ENCODE measurements at places on chromosomes 1 and 21.

DNA sequence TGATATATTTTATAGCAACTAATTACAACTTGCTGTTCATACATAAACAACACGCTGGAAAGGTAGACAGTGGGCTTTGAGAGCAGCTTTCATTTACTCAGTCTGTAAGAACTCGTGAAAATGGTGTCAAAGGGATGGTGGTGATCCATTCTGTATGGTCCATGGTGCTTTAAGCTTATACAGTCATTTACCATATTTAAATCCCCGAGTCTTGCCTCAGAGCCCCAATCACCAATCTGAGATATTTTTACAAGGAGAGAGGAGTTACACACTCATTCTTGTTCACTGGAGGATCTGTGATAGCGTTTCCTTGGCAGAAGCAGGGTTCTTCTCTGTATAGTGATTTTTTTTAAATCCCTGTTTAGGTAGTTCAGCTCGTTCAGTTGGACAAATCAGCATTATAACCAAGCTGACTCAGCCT lies 694.6 kb downstream of the USP25 start:
- DNase-seq = no peak

DNA sequence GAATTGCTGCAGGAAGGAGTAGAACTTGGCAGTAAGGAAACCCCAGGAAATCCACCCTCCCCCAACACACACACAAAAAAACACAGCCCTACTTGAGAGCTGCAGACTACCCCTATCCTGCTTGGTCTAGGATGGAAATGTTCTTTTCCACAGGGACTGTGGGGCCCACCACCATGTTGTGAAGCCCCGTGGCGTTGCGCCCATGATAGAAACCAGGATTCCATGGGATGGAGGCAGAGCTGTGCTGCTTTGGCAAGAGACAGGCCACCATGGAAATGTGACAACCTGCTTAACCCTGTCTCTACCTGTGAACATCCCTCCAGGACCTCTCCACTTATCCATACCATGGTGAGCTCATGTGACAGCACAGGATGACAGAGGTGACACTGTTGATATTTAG lies 121.1 kb upstream of the NGF start:
- DNase-seq = no peak

GRCh38 chr1:163672976-163673758 lies 351.4 kb downstream of the NUF2 start:
- no peak for DNase-seq

DNA sequence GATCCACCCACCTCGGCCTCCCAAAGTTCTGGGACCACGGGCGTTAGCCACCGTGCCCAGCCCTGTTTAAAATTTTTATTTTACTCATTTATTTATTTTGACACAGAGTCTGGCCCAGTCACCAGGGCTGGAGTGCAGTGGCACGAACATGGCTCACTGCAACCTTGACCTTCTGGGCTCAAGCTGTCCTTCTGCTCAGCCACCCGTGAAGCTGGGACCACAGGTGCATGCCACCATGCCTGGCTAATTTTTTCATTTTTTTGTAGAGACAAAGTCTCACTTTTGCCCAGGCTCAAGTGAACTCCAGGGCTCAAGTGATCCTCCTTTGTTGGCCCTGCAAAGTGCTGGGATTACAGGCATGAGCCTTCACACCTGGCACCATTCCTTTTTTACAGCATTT lies 27.5 kb upstream of the DNAJC6 start:
- no peak for DNase-seq

- DNase-seq = no peak
Observed at GRCh38 chr1:210506689-210507088, 178.0 kb downstream of the HHAT start.

- DNase-seq = no peak
Observed at GRCh38 chr1:42183957-42184268, 19.4 kb upstream of the GUCA2A start.

DNA sequence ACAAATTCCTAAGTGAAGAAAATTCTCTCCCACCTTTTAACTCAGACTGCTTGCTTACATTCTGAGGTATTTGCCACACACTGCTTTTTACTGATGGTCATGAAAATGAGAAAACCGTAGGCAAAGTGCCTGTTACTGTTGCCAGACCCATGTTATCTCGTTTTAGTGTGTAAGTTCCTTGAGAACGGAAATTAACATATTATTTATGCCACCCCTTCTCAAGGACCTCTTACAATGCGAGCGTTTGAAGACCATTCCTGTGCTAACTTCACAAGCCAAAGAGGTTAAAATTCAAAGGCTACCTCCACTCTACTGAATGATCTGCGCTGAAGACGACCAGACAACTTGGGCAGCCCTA lies 509 bp downstream of the NVL start:
- no peak for DNase-seq

- no peak for DNase-seq
Observed at GRCh38 chr1:28172713-28173150, 3.8 kb downstream of the PTAFR start.

GRCh38 chr1:10772711-10773110 lies 23.7 kb downstream of the CASZ1 start:
- no peak for DNase-seq

- no peak for DNase-seq
Observed at GRCh38 chr1:151827853-151828252, 3.7 kb downstream of the RORC start.

DNA sequence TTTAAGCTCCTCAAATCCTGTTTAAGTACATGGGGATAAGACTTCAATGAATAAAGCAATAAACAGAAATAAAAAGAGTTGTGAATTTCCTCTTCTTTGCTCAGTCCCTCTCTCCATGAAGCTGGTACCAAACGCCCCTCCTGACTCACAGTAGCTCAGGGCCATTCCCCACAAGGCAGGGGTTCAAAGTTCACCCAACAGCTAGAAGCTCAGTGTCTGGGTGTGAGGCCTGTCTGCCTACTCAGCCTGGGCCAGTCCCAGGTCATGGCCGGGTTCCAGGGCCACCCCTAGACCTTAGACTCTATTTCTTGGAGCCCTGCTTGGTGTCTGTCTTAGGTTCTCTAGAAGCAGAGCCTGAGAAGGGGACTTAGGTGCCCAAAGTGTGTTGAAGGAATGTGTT lies 251.5 kb downstream of the GRIK3 start:
- DNase-seq = no peak

DNA sequence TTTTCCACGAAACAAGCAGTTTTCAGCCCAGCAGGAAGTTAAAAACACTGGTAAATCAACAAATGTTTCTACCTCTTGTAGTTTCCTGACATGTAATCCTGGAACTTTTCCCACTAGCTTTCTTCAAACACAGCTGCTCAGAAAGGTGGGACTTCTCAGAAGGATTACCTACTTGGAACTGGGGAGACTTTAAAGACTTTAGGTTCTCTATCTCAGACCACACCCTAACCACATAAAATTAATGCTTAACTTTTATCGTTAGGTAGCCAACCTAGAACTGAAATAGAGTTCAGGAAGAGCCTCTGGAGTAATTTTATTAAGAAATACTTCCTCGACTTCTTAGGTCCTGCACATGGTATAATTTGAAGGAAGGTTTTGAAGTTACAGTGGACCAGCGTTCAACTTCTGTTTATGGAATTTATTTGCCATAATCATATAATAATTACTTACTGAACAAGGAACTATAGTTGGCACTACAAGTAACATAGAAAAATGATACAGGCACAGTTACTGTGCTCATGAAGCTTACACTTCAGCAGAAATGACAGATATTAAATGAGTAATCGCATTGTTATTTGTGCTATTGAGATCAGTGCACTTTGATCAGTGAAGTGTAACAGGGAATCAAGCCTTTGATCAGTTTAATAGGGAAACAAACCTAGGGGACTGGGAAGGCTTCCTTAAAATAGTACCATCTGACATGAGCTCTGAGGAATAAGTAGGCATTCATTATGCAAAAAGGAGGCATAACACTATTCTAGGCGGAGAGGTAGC lies at the start of gene BCL2L15:
Gene BCL2L15, minus strand, starts transcription at position 180 of the 774 bp plus-strand sequence. CDS start 206 bp downstream, outside the sequence.
- no peak for DNase-seq

- DNase-seq = no peak
Observed at GRCh38 chr1:73860421-73860950, 337.5 kb downstream of the LRRIQ3 start.

GRCh38 chr1:214418391-214418790 lies 133.0 kb downstream of the PTPN14 start:
- DNase-seq = no peak

GRCh38 chr1:207810173-207810572 lies 58.3 kb downstream of the CD46 start:
- DNase-seq = no peak

- DNase-seq = no peak
Observed at GRCh38 chr1:172640111-172640510, 18.8 kb upstream of the FASLG start.

DNA sequence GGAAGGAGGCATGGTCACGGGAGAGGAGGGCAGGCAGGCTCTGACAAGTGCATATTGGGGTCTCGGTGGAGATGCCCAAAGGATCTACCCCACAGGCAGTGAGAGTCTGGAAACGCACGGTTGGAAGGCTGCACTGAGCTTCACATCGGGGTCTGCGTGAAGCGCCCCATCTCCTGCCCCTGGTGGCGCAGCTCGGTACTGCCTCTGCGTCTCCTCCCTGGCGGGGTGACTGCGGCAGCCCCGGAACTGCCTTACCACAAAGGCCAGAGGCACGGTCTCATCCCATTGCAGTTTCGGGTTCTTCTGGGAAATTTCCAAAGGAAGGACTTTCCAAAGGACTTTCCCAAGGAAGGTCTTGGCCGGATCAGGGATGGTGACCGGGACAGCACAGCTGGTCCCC lies 69.2 kb upstream of the AJAP1 start:
- no peak for DNase-seq

- DNase-seq = no peak
Observed at GRCh38 chr1:199018471-199019135, 379.8 kb downstream of the PTPRC start.

DNA sequence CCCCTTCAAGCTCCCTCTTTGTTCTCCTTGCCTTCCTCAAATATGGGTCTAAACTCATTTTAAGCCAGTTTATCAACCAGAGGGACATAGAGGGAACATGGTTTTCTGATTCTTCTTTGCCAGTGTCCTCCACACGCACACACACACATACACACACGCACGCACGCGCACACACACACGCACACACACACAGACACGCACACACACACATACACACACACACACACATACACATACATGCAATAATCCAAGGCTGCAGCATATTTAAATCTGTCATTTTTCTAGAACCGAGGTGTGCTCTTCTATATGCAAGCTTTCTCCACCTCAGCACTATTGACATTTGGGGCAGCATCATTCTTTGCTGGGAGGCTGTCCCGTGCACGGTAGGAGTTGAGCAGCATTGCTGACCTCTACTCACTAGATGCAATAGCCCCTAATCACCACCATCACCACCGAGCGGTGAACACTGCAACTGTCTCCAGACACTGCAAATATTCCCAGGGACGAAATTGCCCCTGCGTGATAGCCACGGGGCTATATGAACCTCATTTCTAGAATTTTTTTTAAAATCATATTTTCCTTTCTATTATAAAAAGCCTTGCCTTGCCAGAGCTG lies 8.0 kb downstream of the TNFRSF9 start:
- DNase-seq = no peak

DNA sequence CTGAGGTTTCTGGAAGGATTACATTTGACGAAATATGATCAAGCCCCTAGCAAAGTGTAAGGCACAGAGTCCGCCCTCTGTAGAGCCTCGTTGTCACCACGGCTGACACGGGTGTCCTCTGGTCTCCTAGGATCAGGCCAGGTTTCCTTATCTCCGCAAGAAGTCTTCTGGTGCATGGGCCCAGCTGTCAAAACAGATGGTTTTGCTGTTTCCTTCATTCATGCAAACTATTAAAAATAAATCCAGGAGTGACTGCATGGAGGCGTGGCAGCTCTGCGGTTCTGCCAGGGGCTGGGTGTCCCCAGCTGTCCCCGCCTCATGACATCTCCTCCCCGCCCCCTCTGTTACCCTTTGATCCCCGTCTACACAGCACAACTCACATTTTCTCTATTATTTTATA lies 209.0 kb downstream of the DYRK1A start:
- no peak for DNase-seq

GRCh38 chr1:178283409-178283808 lies 189.5 kb downstream of the RASAL2 start:
- no peak for DNase-seq

DNA sequence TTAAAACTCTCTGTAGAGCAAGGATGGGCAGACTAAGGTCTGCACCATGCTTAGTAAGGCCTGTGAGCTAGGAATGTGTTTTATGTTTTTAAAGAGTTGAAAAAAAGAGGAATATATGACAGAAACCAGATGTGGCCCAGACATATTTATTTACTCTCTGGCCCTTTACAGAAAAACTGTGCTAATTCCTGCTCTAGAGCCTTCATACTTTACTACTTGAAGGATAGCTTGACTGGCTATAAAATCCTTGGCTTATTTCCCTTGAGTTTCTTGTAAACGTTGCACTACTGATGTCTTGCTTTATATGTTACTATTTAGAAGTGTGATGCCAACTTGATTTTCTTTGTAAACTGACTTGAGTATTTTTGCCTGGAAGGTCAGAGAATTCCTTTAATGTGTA lies 33.5 kb downstream of the CTBS start:
- DNase-seq = peak; percentile 12

DNA sequence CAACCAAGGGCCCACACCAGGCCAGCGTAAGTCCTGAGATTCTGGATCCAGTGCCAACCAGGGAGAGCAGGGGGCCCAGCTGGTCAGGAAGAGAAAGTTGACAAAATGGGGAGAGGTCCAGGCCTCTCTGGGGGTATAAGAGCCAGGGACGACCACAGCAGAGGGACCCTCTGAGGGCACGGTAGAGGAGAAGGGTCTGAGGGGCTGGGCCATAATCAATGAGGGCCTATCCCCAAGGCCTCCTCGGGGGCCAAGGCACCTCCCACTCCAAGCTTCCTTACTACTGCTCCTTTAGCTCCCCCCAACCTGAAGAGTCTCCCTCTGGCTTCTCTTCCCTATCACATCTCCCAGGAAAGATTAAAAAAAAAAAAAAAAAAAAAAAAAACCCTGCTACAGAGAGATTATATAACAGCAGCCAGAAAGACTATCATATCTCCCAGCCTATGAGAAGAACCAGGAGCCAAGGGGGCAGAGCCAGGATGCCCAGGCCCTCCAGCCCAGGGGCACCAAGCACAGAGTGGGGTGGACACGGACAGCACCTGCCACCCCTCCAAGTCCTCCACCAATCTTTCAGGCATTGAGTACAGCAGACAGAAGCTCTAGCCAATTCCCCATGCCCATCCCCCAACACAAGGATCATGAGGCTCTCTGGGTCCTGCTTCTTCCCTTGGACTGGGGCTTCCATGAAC lies 2.7 kb downstream of the MEF2D start:
- no peak for DNase-seq

- DNase-seq = peak; percentile 56
Observed at GRCh38 chr1:119554183-119554582, 47.2 kb downstream of the HSD3B1 start.

- DNase-seq = no peak
Observed at GRCh38 chr1:176460544-176461336, 2.2 kb upstream of the PAPPA2 start.
